ENCODE measurements at places on chromosomes 7 and 10.

- no peak for DNase-seq
Observed at GRCh38 chr7:41579961-41580935, 122.6 kb downstream of the INHBA start.

DNA sequence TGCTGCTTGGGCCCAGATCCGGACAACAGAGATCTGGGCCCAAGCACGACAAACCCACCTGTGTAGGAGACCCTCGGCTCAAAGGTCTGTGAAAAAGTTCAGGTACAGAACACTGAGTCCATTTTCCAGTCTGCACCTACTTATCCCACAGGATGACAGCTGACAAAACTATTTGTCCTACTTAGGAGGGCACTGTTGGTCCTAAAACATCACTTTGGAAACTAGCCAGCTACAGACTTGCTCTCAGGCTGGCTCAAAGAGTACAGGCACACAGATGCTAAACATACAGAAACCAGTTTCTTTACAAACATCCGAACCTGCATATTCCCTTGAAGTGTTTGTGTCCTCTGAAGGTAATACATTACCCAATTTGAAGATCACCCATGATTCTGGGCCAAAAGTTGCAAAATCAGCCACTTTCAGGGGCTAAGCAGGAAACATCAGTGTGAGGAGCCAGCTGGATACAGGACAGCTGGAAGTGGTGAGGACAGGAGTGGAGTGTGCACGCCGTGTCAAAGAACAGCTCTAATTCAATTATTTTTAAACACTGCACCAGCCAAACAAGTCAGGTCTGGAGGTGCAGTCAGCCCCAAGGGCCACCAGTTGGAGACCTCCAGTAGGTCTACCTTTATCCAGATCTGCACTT lies 88.5 kb downstream of the NOC3L start:
- no peak for DNase-seq

- DNase-seq, result no peak
Observed at GRCh38 chr10:83214136-83214535, 925.2 kb upstream of the GHITM start.

GRCh38 chr7:31102151-31102972 lies 50.3 kb downstream of the ADCYAP1R1 start:
- DNase-seq, result no peak

- DNase-seq, result no peak
Observed at GRCh38 chr7:49172639-49173038, 248.3 kb downstream of the CDC14C start.
